Pancreas (tissue), 10 donors: ENCODE measurements at places on chromosomes 12 and 14.

DNA sequence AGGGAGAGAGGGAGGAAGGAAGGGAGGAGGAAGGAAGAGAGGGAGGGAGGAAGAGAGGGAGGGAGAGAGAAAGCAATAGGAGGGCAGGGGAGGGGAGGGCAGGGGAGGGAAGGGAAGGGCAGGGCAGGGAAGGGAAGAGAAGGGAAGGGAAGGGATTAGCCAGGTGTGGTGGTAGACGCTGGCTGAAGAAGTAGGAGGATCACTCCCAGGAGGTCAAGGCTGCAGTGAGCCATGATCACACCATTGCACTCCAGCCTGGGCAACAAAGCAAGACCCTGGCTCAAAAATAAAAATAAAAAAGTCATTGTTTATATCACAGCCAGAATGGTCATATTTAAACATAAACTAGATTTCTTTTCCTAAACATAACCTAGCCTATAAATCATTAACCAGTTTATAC lies 20.4 kb upstream of the EEA1 start:
- no peak for DNase-seq

- DNase-seq: no peak
These were observed 57.8 kb upstream of the FSCB start for GRCh38 chr14:44564908-44565307.

DNA sequence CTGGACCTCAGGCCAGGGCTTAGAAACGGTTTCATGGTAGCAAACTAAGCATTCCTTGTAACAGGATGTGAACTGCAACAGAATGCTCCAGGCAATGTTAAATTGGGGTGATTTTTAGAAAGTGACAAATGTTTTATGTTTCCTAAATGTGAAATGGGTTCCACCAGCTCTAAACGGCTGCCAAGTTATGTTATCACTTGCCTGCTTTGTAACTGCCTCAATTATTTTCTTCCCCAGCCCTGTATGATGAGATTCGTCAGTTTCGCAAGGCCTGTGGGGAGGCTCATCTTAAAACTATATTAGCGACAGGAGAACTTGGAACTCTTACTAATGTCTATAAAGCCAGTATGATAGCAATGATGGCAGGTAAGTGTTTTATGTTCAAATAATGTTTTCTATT lies 70.9 kb downstream of the DERA start:
- no peak for DNase-seq

GRCh38 chr12:126747530-126748149 lies 1519.3 kb upstream of the TMEM132C start:
- peak; percentile 50 for DNase-seq

- DNase-seq: peak; percentile 67
These were observed 818 bp upstream of the SUOX start for GRCh38 chr12:55996201-55996714.

DNA sequence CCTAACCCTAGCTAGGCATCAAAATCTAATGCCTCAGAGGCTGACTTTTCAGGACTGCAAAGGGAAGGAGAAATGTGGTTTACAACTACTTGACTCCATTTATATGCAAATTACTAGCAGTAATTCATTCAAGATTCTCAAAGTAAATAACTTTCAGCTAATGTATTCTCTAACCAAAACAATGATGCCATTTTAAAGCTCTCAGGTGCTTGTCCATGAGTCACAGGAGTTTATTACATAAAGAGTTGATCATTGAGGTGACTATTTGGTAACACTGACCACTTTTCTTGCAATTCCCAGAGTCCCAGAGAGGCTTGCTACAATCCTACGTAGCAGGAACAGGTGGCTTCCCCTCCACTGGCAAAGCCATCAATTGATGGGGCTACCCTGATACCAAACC lies 109.0 kb upstream of the SLC35F4 start:
- no peak for DNase-seq

GRCh38 chr12:111386885-111387284 lies 18.0 kb upstream of the PHETA1 start:
- DNase-seq: no peak

GRCh38 chr12:110776410-110776809 lies 33.7 kb upstream of the PPP1CC start:
- no peak for DNase-seq

- DNase-seq: no peak
These were observed 10.5 kb downstream of the RNASE10 start for GRCh38 chr14:20515846-20516245.

DNA sequence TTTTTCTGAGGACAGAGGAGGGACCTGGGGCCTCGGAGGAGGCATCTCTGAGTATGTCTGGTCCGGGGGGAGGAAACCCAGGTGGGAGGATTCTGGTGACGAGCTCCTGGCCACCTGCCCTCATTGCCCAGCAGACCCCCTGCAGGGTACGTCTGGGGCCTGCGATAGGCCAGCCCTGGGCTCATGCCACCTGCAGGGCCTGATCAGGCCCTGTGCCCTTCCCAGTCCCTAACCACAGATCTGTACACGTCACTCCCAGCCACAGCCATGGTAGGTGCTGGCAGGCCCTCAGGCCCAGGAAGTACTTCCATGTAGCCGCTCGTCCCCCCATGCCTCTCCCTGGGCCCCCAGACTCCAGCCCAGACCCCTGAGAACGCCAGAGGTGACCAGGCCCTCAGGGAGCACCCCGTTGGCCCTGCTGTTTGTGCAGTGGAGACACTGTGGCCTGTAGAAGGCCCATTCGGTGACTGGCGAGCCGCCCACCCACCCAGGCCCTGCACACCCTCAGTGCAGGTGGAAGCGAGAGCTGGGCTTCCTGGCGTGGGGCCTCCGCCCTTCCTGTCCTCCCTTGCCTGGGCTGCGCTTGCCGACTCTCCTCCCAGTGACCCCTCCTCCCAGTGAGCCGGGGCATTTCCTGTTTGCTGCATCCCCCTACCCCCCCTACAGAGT lies 5.7 kb downstream of the INF2 start:
- DNase-seq: no peak

DNA sequence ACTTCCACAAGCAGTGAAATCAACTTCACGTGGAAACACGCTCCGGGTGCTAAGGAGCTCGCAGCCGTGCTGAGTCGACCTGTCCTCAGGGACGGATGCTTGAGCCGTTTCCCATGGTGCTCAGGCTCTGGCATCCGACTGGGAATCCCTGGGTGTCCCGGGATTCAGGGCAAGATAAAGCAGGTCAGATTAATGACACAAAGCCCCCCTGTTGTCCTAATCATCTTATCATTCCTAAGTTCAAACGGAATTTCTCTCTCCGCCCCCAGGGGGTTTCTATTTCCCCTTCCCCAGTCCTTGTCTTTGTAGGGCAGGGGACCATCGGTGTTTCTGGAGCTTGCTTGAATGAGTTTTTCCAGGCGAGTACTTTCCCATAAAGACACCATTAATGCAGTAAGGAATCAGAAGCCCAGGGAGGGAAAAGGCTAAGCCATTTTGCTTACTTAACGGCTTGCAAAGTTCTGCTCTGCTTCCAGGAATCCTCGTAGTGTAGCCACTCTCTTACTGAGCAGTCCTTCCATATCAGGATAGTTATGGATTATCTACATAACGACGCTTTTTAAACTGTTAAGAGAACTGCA lies 116.5 kb downstream of the TMEM132C start:
- no peak for DNase-seq

- DNase-seq: no peak
These were observed 15.1 kb downstream of the CCDC177 start for GRCh38 chr14:69559581-69560011.

DNA sequence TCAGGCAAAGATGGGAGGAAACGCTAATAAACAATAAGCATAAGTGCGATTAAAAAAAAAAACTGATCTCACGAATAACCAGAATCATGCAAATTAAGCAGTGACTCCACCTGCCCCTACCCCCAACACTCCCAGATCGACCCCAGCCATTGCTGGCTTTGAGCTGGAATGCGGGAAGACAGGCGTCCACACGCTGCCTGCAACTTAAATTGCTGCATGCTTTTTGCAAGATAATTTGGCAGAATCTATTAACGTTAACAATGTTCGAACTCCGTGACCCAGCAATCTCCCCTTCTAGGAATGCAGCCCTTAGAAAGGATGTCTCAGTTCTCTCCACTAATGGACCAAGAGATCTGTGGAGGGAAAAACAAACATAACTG lies 935 bp upstream of the CKB start:
- no peak for DNase-seq

DNA sequence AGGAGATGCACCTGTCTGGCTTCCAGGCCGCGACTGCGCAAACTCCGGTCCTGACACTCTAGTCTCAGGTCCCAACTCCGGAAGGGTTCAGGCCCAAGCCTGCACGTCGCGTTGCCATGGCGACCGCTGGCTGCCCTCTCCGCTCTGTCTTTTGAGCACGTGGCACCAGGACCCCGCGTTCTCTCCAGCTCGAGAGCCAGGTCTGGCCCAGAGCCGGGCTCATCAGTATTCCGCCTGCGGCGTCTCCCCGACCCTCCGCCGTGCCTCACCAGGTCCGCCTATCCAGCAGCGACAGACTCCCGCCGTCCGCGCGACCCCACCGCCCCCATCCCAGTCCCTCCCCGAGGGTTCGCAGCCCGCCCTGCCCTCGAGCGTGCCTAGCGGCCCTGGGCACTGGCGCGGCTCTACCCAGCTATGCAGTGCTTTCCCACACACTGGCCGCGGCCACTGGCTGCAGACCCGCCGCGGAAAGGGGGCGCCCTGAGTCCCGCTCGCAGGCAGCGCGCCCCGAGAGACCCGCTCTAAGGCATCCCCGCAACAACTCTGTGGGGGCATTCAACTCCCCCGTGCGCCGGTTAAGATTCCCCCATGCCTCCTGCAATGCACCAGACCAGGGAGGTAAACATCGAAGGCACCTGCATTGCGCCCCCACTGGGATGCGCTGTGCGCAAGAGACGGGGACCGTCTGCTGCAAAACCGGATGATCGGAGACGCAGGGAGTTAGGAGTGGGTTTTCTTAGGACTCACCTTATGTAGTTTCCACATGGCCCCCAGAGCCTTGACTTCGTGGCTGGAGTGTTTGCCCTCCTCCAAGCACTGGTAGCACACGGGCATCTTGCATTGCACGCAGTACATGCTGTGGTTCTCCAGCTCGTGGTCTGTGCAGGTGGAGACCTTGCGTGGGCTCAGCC lies 1.3 kb downstream of the TRIM9 start:
- DNase-seq: peak; percentile 61

- DNase-seq: peak; percentile 34
These were observed 18.2 kb downstream of the SERPINA3 start for GRCh38 chr14:94630396-94630795.

DNA sequence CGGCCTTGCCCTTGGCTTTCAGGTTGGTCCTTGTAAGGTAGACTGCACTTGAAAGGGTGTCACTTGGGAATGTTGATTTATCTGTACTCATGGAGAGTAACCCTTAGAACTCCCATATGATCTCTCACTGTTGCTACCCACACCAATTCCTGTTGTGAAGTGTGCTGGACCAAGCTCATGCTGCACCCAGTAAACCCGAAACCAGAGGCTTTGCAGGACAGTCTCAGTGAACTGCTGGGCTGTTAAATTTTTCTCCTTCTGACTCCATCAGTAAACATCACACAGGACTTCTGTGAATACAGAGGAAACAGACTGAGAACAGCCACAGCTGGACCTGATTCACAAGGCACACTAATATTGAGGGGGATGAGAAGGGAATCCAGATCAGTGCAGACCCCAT lies 783.0 kb downstream of the TMEM121 start:
- no peak for DNase-seq

GRCh38 chr14:65999865-66000264 lies 486.3 kb upstream of the CCDC196 start:
- no peak for DNase-seq

GRCh38 chr14:26597071-26597588 lies 703 bp downstream of the NOVA1 start:
- peak; percentile 28 for DNase-seq

DNA sequence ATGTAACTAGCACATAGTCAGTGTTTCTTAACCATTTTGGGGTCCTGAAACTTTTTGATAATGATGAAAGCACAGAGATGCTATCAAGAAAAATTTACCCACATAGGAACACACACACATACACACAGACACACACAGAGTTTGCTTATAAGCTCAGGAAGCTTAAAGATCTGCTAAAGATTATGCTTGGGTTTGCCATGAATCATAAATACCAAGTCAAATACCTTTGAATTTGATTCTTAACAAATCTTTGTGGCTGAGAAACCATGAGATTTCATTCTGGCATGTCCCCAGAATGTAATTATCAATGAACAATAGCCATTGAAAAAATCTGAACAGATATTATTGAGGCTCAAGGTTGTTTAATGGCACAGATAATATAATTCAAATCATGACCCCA lies 89.2 kb downstream of the NTS start:
- no peak for DNase-seq

DNA sequence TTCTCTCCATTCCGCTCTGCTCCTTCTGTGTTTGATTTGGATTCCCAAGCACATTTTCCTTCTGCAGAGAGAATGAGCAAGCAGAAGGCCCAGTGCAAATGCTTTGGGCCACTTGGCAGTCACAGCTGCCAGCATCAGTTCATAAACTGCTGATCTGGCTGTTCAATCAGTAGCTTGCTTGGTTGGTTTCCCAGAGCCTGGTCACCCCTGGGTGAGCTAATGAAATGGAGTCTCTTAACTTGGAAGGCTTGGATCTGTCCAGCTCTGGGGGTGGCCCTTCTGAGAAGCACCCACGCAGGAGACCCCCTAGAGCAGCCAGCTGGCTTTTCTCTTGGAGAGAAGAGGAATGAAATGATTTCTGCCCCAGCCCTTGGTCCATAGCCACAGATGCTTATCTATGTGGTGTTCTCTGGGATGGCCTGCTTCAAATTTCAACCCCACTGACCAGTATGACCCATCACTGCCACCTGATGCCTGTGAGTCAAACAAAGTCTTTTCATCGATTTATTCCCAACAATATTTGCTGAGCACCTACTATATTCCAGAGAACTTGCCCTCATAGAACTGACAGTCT lies 30.3 kb downstream of the FAIM2 start:
- DNase-seq: no peak

- DNase-seq: no peak
These were observed 43.6 kb downstream of the NOVA1 start for GRCh38 chr14:26554069-26554772.

DNA sequence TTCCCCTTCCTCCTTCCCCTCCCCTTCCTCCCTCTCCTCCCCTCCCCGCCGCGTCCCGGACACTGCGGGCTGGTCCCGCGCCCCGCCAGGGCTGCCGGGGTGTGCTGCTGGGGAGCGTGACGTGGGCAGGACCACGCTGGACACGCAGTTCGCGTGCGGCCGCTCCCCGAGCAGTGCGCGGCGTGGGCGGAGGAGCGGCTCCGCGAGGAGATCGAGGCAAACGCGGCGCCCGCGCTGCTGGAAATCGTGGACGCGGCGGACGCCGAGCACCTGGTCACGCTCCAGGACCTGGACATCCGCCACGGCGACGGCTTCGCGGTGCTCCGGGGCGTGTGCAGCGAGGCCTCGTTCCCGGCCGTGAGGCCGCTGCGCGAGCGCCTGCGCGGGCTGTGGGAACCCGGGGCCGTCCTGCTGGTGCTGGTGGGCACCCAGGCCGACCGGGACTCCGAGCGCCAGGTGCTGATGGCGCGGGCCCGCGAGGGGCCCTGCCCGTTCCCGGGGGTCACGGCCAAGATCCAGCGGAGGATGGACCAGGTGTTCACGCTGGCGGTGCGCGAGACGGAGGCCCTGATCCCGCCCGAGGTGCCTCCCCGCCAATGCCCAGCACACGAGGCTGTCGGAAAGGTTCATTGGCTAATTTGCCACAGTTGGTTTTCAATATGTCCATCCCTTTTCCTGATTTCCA lies 84.3 kb downstream of the TNFAIP2 start:
- peak; percentile 32 for DNase-seq
